ENCODE measurements at places on chromosomes 6 and 20.
A peak's percentile ranks its signal among the peaks of the same experiment; 100 is the strongest.

DNA sequence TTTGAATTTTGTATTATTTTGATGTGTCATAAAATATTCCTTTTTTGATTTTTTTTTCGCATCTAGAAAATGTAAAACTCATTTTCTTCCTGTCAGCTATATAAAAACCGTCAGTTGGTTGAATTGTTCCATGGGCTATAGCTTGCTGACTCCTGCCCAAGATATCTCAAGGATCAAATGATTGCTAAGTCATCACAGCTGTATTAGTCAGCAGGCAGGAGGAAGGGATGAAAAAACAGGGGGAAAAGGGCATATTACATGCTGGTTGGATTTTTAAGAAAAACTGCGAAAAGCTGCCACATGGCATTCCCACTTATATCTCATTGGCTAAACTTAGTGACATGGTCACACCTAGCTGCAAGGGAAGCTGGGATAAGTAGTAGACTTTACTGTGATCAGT, 569.9 kb downstream of the BCKDHB start:
- DNase-seq: no peak

DNA sequence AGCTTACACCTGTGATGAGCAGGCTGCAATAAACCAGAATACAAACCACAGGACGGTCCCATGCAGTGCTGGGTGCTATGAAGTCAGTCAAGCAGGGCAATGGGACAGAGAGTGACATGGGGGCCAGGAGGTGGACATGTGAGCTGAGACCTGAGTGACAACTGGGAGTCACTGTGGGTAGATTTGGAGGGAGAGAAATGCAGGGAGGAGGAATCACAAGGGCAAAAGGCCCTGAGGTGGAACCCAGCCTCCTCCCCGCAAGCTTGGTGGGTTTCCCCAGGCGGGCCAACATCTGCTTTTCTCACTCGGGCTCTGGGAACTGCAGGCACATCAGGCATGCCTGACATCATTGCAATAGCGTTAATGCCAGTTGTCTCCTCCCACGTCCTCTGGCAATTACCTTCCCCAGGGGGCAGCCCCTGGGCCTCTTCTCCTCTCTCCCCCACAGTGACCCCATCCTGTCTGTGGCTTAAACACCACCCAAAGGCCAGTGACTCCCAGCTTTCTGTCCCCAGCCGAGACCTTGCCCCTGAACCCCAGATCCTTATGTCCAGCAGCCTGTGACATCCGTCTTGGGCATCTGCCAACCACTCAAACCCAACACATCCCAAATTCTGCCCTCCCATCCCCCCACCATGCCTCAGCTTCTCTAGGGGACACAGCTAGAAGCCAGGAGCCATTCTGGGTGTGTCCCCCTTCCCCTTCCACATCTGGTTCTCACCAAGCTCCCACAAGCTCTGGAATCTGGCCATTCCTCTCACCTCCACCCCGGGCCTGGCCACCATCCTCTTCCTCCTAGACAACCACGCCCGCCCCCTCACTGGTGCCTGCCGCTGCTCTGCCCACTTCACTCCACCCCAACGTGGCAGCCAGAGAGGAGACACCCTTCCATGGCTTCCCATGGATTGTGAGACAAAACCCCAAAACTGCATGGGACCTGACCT, 28.2 kb downstream of the PDRG1 start:
- DNase-seq: no peak

- no peak for DNase-seq
Observed at GRCh38 chr6:137471497-137471896, 22.7 kb downstream of the OLIG3 start.

- no peak for DNase-seq
Observed at GRCh38 chr20:4844751-4845465, 123.2 kb downstream of the PRND start.

DNA sequence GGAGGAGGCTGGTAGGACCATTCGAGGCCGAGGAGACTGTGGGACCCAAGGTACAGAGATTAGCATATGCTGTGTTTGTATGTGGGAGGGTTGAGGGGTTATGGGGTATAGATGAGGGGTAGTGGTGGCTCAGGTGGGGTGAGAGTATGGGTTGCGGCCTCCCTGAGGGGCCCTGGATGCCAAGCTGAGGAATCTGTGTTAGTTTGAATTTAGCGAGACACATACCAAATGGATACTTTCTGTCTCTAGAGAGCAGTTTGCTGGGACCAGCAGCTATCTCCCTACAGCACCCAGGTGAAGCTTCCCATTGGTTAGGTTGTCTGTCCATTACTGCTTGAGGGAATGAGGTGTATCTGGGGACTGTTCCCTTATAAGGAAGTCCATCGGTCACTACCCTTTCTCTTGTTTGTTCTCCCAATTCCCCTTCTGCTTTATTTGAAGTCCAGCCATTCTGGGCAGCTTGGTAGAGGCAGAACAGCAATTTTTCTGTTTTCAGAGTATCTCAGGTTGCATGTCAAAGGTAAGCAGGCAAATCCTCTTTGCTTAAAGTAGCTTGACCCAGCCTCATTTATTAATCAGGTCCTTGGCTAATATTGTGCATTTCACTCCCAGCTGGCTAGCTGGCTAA, 15.2 kb downstream of the CHMP4B start:
- DNase-seq: no peak

GRCh38 chr20:61628901-61629601, 377.0 kb downstream of the CDH4 start:
- no peak for DNase-seq

- no peak for DNase-seq
Observed at GRCh38 chr6:36660771-36661471, 17.6 kb upstream of the CDKN1A start.

DNA sequence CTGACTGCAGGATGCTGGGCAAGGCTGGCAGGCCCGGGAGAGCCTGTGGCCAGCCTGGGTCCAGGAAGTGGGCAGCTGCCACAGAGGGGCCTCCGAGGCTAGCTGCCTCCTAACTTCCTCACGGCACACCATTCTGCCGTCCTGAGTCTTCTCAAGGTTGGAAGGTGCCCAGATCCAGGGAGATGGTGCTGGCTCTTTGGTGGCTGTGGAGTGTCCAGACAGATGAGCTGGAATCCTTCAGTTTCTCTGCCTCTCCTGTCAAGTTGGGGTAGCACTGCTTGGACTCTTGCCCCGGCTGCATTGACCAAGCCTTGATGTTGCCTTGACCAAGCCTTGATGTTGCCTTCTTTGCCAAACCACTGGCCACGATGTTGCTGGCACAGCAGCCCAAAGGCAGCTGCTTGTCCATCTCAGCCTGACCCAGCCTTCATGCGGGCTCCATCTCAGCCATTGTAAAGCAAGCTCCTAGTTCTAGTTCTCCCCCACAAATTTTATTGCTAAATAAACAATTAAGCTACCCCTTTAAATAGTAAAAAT, 75.1 kb upstream of the AFDN start:
- peak; percentile 45 for DNase-seq

DNA sequence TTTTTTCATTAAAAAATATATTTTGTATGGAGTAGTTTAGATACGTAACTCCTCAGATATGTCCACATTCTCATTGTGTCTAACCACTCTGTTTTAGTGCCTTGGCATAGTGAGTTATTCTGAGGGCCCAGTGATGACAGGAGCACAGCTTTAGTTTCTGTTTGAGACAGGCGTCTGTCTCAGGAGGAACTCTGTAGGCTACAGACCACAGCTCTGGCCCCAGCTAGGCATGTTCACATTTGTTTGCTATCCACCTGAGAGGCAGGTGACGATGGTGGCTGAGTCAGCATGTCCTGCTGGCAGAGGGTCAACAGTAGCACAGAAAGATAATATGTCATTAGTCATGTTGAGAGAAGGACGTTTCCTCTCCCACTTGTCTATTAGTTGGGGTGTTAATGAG, 16.3 kb downstream of the LRRC1 start:
- no peak for DNase-seq

DNA sequence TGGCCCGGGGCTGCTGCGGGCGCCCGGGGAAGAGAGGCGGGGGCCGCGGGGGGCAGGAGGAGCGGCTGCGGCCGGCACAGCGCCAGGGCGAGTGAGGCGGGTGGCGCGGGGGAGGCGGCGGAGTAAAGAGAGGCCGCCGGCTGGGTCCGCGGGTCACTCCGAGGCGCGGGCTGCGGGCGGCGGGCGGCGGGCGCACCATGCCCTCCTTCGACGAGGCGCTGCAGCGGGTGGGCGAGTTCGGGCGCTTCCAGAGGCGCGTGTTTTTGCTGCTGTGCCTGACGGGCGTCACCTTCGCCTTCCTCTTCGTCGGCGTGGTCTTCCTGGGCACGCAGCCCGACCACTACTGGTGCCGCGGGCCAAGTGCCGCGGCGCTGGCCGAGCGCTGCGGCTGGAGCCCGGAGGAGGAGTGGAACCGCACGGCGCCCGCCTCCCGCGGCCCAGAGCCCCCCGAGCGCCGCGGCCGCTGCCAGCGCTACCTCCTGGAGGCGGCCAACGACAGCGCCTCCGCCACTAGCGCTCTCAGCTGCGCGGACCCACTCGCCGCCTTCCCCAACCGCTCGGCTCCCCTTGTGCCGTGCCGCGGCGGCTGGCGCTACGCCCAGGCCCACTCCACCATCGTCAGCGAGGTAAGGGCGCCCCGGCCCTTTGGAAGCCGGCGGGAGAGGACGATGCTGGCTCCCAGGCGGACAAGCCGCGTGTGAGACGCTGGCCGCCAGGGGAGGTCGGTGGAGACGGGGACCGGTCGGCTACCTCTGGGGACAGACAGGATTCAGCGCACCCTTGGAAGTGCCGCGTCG, at the start of gene SLC22A3:
Gene SLC22A3 (plus strand): TSS at position 156 of the 797 bp plus-strand sequence. CDS start 42 bp downstream, at position 198.
- DNase-seq: no peak

DNA sequence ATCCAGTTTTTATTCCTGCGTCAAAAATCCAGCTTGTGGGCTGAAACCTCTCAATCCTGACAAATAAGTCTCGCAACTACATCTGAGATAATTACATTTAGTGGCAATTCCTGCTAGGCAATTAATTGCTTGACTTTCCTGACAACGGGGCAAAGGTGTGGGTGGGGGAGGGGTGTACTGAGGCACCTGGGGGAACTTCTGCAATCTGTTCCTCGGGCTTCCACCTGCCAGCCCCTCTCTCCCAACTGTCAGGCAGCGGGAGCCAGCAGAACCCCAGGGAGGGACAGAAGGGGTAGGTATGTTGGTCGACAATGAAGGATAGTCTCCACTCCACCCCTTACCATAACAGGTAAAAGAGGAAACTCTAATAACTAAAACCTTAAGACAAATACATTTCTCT, 6.8 kb downstream of the C6orf52 start:
- no peak for DNase-seq

All from left forelimb (tissue), 1 donor.